Kidney epithelial cell (primary cell): ENCODE measurements at places on chromosomes 7 and 10.

DNA sequence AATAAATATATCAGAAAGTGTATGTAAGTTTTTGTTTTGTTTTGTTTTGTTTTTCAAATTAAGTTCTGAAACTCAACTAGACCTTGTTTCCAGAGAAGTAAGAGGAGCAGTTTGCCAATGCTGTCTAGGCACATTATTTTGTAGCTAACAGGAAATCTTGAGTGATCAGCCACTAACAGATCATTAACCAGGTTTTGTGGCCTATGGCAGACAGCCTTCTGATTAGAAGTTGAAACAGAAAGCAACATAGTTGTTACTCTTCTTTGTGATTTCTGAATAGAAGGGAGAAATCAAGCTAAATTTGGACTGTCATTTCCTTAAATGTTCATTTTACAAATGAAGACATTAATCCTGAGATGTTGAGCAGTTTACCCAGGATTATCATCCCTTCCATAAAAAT lies 142.6 kb downstream of the PLXDC2 start:
- DNase-seq, result peak; percentile 34

DNA sequence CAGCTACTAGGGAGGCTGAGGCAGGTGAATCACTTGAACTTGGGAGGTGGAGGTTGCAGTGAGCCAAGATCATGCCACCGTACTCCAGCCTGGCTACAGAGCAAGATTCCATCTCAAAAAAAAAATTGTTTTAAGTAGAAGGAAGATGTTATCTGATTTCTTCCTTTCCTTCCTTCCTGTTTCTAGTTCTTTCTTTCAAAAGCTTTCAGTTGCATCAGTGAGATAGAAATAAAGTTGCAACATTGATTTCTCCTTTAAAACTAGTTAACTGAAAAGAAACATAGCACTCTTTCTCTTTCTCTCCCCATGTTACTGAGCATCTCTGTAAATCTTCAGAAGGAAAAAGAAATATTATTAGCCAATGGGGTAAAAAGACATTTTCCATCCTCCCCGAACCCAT lies 37.5 kb downstream of the CNNM1 start:
- DNase-seq, result no peak

- no peak for DNase-seq
These were observed 73.5 kb upstream of the MKLN1 start for GRCh38 chr7:131254211-131254610.

DNA sequence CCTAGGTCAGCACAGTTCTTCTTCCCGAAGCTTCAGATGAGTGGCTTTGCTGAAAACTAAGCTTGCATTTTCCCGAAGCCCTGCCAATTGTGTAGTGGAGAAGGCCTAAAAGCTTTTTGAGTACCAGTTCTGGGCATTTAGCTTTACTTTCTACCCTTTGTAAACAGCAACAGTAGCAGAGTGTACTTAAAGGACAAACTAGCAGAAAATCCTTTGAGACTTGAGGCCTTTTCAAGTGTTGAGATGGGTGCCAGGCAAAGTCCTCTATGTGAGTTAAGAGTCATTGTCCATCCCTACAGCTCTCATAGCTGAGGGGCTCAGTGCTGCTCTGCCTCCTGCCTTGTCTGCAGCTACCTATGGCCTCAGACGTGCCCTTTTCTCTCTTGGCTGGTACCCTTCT lies 368.2 kb downstream of the CCSER2 start:
- no peak for DNase-seq

GRCh38 chr10:98251399-98251798 lies 16.6 kb downstream of the LOXL4 start:
- no peak for DNase-seq
